ENCODE measurements at places on chromosomes 2 and 18.

DNA sequence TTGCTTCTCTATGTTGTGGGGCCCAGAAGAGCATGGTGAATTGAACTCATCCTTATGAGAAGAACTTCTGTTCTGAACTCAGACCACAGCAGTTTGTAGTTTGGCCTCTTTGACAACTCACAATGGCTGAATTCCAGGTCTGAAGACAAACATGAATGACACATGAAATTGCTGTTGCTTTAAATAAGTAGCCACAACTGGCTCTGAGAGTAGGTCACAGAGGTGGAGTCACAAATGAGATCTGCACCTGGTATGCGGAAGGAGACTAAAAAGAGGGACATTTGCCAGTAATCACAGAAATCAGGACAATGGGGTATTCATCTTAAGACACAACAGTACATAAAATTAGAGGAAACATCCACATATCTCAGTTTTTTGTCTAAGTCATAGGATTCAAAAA is 290.3 kb upstream of the MMADHC start:
- DNase-seq: no peak

- no peak for DNase-seq
Measured at GRCh38 chr2:147740211-147740927, 104.5 kb upstream of the ACVR2A start.

DNA sequence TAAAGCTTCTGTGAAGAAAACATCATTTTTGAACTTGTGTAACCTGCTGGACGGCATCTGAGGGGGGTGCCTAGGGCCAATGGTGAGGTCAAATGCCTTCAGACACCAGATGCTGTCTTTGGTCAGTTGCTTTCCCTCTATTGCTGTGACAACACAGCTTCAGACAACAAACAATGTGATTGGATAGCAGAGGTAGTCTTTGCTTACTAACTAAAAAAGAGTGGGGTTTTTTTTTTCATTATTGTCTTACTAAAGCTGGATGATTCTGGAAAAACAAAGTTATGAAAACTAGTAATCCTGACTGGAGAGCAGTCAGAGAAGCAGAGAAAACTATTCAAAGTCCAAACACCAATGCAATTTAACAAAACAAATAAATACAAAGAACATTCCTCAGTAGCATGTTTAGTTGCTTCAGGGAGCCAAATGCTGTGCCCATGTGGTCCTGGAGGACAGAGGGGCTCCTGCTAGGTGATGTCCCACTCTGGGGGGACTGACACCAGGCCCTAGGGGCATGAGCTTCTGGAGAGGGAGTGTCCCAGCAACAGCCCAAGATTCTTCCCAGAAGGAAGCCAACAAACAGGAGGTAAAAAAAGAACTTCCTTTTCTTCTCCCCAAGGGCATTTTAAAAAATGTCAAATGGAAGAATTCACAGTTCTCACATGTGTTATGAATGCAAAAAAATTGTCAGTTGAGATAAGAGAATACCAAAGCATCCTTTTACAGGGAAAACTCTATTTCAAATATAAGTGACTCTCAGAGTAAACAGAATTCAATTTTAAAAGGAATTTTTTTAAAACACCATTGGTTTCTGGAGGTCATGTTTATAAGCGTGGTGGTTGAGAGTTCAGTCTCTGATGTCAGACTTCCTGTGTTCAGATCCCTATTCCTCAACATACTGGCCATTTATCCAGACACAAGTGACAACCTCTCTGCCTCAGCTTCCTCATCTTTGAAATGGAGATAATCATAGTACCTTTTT is 181.1 kb upstream of the PGAP1 start:
- DNase-seq: no peak

GRCh38 chr2:13006426-13006825 is 289.7 kb downstream of the TRIB2 start:
- DNase-seq: no peak

DNA sequence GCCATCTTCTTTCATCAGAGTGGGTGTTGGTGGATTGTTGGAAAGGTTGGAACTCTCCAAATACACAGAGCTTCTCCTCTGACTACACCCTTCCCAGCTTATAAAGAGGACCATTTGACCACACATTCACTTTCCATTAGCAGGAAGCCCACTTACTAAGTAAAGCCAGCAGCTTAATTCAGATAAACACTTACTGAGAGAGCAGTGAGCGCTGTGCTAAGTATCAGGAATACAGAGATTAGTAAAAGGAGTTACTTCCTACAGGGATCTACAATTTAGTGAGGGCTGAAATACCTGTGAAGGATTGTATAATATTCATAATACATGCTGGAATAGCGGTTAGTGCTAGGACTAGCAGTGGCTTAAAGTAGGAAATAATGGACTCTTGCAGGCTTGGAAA is 343.0 kb downstream of the NYAP2 start:
- DNase-seq: no peak

DNA sequence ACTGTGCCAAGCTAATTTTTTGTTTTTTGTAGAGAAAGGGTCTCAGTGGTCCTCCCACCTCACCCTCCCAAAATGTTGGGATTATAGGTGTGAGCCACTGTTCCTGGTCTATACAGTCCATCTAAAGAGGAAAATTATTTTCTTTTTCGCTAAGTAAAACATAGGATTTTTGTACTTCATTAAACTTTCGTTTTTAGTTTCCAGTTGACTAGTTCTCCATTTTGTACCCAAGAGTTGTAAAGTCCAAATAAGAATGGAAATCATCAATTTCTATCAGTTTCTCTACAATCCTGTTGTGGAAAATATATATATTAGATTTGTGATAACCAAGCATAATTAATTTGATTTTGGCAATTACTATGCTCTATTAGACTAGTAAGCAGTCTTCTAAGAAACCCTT is 156.4 kb downstream of the BABAM2 start:
- no peak for DNase-seq
